ENCODE measurements at places on chromosomes 16 and 17.

DNA sequence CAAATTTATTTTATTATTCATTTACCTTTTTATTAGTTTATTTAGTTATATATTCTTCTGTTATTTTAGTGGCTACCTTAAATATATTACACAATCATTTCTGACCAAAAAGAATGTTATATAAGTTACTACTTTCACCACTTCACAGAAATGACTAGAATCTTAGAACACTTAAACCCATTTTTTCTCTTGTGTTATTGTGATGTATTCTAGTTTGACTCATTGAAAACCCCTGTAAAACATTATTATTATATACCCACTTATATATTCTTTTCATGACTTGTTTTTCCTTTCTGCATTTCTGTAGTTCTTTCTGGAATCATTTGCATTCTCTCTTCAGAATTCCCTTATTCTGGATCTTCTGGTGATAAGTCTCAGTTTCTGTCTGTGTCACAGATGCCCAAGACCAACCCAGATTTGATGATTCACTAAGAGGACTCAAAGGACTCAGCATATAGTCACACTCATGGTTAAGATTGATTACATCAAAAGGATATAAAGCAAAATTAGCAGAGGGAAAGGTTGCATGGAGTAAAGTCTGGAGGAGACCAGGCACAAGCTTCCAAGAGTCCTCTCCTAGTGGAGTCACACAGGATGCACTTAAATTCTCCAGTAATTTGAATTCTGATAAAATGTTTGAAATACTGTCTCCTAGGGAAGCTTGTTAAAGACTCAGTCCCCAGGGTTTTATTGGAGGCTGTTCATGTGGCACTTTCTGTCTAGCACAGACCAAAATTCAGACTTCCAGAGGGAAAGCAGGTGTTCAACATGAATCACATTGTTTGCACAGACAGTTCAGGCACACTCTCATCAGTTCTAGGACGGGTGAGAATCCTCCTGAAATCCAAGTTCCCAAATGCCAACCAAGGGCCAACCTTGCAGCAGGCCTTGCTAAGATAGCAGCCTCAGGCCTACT is 7.7 kb downstream of the GINS3 start:
- no peak for DNase-seq

- no peak for DNase-seq
Measured at GRCh38 chr17:49414271-49414621, 436 bp downstream of the PHB1 start.

- no peak for DNase-seq
Measured at GRCh38 chr17:82314012-82314726, 3.2 kb downstream of the CD7 start.

DNA sequence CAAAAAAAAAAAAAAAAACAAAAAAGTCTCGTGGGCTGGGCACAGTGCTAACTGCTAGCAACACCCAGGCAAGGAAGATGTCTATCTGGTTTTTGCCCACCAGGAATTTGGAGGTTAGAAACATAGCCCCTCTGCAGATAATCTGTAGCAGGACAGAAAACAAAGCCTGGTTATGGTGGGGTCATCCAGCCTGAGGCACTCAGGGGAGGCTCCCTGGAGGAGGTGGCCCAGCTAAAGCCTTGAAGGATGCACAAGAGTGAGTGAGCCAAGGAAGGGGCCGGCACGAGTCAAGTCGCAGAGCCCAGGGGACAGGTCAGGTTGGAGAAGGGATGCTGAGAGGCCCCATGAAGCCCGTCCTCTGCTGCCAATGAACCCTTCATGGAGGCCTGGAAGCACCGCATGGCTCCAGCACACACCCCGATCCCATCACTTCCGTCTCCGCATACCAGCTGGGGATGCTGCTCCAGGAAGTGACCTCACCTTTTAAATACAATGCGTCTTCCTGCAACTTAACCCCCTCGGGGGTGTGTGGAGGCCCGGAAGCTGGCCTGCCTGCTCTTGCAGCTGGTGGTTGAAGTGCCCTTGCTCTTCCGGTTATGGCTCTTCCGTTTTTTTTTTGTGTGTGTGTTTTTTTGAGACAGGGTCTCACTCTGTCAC is 86.5 kb downstream of the ENGASE start:
- DNase-seq = no peak

- DNase-seq = no peak
Measured at GRCh38 chr16:77221482-77221881, 22.3 kb downstream of the SYCE1L start.

DNA sequence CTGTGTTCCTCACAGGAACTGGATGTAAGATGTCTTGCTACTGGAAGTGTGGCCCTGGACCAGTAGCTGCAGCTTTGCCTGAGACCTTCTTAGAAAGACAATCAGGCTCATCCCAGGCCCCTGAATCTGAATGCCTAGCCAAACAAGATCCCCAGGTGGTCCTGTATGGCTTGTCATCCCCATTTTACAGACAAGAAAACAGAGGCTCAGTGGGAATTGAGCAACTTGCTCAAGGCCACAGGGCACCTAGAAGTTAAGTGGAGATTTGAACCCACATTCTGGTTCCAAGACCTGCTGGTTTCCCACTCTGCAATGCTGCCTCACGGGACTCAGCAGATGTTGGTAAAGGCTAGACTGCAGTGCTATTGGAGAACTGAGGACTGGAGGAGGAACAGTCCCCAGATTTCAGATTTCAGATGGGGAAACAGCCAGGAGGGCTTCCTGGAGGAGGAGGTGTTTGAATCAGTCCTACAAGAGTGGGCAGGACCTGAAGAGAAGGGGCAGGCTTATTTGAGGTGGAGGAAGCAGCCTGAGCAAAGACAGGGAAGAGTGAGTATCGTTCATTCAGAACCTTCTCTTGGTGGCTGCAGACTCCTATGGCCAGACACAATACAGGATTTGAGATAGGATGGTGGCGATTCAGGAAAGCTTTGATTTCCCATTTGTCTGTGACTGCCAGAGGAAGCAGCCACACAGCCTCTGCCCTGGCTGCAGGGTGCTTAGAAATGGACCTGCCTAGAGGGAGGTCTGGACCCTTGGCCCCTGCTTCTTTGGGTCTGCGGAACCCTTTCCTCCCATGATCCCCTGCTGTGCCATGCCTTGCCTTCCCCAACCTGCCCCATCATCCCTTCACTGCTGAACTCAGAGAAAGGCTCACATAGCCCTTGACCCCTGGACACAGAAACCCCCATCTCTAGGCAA is 233.4 kb upstream of the NLRP1 start:
- DNase-seq = no peak

DNA sequence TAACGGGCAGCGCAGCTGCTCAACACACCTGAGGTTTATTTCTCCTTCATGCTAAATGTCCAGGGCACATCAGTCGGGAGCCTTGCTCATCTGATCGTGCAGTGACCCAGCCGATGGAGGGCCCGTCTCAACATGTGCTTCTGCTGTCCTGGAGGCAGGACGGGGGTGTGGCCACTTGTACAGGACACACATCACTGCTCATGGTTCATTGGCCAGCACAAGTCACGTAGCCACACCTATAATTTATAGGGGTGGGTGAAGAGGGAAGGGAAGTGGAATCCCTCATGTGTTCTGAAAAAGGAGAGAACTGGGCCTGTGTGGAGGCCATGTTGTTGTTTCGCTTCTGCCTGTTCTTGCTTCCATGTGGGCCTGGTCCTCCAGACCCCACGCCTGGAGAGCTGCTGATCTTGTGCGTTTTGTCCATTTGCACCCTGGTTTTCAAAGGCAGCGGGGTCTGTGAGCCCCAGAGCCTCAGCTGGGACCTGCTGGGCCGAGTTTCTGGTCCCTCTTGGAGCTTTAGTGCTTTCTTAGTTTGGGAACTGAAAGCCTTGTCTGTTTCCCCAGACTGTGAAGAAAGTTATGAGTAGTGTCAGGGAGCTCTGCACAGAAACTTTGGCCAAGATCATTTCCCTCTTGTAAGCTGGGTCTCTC is 60.5 kb downstream of the CMIP start:
- no peak for DNase-seq

- DNase-seq = no peak
Measured at GRCh38 chr17:45342871-45343526, 26.2 kb upstream of the MAP3K14 start.

DNA sequence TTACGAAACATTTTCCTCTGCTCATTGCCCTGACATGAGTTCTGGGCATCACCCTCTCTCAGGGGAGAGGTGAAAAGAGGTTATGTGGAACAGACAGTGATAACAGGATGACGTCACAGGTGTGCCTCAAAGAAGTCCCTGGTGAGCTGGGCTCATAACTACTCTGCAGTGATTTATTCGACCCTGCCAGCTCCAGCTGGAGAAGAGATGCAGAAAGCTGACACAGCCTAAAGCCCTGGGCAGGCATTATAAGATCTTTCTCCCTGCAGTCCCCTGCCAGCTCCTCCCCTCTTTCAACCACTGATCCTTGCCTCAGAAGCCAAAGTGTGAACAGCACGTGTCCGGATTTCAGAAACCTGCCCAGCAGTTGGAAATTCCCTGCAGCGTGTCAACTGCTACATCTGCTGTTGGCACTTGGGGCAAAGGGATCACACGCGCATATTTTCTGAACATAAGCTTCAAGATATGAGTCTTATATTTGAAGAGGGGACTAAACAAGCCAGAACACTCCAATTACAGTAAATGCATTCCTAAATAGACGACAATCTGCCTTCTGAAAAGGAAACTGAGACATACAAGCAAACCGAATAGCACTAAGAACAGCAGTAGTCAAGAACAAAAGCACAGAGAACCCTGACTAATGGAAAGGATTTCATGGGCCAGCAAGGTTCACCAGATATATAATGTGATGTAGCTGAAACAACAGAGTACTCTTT is 80.5 kb downstream of the SMG6 start:
- DNase-seq = no peak

- no peak for DNase-seq
Measured at GRCh38 chr16:57946181-57946801, 24.6 kb downstream of the CNGB1 start.

DNA sequence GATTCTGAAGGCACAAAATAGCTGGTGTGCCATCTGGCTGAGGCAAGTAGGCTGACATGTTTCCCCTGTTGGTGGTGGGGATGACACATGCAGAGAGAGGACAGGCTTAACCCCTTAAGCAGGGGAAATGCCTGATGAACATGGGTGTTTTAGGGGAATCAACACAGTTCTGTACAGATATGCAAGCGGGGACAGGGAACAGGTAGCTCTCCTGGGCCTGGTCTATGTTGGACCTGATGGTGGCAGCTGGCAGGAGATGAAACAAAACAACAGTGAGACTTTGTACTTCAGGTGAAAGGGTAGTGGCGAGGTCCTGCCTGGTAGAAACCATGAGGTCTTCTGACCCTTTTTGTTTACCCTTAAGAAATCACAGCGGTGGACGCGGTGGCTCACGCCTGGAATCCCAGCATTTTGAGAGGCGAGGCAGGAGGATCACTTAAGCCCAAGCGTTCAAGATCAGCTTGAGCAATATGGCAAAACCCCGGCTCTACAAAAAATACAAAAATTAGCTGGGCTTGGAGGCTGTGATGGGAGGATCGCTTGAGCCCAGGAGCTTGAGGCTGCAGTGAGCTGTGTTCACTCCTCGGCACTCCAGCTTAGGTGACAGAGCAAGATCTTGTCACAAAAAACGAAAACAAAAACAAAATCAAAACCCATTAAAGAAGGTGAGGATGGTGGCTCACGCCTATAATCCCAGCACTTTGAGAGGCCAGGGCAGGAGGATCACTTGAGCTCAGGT is 10.5 kb downstream of the OR1F1 start:
- no peak for DNase-seq

Data from KG1 (cell line).